ENCODE measurements at places on chromosomes 4 and X.

DNA sequence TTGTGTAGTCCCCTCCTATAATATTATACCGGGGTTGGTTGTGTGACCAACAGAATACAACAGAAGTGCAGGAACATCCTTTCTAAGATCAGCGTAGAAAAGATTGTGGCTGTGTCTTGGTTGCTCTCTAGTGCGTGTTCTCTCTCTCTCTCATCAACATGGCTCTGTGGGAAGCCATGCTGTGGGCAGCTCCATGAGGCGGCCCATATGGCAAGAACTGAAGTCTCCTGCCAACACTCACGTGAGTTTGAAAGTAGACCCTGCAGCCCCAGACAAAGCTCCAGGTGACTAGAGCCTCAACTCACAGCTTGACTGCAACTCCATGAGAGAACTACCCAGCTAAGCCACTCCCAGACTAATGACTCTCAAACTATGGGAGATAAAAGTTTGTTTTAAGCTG lies 118.7 kb downstream of the TSPAN5 start:
- no peak for DNase-seq

- no peak for DNase-seq
Measured at GRCh38 chr4:56055027-56055977, 106.6 kb downstream of the CEP135 start.

DNA sequence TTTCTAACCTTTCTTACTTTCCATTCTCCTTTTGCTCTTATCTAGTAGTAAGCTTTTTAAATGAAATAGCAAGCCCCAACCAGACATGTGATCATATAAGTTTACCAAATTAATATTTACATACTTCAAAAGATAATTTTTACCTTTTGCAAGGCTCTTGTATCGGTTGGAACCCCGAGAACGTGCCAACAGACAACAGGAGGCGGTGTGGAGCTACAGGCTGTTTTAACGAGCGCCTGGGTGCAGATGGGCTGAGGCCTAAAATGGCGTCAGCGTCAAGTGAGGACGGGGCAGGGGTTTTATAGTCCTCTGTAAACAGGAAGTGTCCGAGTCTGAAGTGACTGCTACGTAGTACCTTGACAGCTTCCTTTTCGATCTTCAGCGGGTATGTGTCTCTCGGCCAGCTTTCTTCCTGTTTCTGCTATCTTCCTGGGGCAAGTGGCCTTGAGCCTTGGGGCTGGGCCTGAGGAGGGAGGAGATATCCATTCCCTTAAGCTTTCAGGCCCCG lies 342.7 kb downstream of the GALNTL6 start:
- DNase-seq = no peak

DNA sequence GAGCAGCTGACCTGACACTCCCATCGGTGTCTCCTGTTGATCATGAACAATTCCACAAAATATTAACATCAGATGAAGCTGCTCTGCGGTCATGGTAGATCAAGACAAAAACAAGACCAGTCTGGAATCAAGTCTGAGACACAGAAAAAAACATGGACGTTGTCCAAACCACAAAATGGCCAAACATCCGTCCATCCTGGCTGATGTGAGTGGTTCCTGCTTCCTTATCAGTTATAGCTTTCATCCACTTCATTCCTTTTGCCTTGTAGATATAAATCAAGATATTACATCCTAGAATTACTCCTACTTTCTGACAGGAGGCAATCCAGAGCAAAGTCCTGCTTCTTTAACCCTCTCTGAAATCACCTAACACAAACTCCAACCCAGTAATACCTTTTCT lies 28.8 kb upstream of the PCSK1N start:
- DNase-seq = no peak

- no peak for DNase-seq
Measured at GRCh38 chr4:146834263-146835034, 111.2 kb downstream of the TTC29 start.

GRCh38 chr4:47484168-47484567 lies 907 bp upstream of the ATP10D start:
- no peak for DNase-seq

GRCh38 chrX:68196939-68197791 lies 236.1 kb downstream of the OPHN1 start:
- DNase-seq = peak; percentile 13

- DNase-seq = no peak
Measured at GRCh38 chr4:31051151-31051550, 331.0 kb downstream of the PCDH7 start.

DNA sequence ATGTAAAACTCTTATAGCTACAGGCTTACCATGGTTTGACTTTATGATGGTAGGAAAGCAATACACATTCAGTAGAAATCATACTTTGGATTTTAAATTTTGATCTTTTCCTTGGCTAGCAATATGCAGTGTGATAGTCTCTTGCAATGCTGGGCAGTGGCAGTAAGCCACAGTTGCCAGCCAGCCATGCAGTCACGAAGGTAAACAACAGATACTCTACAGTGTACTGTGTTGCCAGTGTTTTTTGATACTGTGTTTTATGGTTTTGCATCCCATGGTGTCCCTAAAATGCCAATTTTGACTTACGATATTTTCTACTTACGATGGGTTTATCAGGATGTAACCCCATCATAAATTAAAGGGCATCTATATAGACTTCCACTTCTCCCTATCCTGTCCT lies 24.8 kb upstream of the KLF3 start:
- no peak for DNase-seq

DNA sequence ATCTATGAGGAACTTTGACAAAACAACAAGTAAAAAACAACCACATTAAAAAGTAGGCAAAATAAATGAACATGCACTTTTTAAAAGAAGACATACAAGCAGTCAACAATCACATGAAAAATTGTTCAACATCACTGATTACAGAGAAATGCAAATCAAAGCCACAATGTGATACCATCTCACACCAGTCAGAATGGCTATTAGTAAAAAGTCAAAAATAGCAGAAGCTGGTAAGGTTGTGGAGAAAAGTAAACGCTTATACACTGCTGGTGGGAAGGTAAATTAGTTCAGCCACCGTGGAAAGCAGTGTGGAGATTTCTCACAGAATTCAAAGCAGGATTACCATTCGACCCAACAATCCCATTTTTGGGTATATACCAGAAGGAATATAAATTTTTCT lies 17.0 kb upstream of the LNX1 start:
- no peak for DNase-seq

DNA sequence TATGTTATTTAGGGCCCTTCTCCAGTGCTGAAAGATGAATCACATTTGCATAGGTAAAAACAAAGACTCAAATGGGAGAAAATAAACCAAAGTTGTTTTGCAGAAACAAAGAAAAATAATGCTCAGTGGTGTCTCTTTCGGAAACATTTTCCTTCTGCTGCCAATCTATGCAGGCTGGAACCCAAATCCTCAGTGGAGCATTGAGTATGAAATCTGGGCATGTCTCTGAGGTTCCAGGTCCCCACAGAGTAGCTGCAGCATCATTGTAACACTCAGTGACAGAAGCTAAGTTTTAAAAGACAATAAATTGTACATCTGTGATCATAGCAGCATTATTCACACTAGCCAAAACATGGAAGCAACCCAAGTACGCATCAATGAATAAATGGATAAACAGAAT lies 303.6 kb downstream of the FBXW7 start:
- DNase-seq = no peak

DNA sequence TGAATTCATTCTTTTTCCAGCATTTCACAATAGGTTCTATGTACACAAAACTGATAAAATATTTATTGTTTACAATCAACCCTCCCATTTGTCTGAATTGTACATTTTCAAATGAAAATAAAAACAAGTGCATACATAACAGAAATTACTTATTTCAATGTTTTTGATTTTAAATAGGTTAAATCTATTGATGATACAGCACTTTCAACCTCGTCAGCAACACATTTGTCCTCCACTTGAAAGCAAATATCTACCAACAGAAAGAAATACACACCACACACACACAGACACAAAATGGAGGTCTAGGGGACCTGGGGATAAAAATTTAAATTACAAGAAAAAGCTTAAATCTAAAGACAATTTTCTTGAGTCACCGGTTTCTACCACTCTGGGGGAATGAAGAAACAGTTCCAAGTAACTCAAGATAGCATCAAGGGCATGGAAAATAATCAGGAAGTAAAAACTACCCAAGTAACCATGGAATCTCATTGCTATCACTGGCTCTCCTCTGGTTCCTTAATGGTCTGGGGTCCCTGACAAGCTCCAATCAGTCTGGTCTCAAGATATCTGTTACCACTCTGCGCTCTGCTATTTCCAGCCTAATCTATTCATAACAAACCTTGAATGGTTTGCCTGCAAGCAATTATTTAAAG lies 27.6 kb downstream of the ANKRD17 start:
- no peak for DNase-seq

GRCh38 chr4:6410068-6410467 lies 62.3 kb downstream of the PPP2R2C start:
- no peak for DNase-seq

- no peak for DNase-seq
Measured at GRCh38 chr4:123233136-123233768, 163.3 kb upstream of the SPRY1 start.

- DNase-seq = no peak
Measured at GRCh38 chr4:57129477-57129876, 19.3 kb upstream of the IGFBP7 start.

- DNase-seq = no peak
Measured at GRCh38 chr4:57194068-57194611, 84.0 kb upstream of the IGFBP7 start.

GRCh38 chr4:633976-634598 lies 8.7 kb downstream of the PDE6B start:
- no peak for DNase-seq

GRCh38 chrX:13064599-13065143 lies 20.3 kb upstream of the FAM9C start:
- DNase-seq = no peak
